ENCODE measurements at places on chromosomes 12 and 14. TPM values are rescaled to one million over a fixed set of nuclear protein-coding genes. Genes with fewer than 3 reads are reported as not detected.

DNA sequence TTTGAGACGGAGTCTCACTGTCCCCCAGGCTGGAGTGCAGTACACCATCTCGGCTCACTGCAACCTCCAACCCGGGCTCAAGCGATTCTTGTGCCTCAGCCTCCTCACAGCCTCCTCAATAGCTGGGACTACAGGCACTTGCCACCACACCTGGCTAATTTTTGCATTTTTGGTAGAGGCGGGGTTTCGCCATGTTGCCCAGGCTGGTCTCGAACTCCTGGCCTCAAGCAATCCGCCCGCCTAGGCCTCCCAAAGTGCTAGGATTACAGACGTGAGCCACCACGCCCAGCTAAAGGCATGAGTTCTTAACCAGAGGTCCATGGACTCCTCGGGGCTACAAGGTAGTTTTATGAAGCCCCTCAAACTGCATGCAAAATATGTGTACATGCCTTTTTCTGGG, 2.1 kb downstream of the SARNP start:
- peaks cover 12% of the 10 kb centered on the region for H3K36me3 ChIP-seq
- peaks cover 3% of the 10 kb centered on the region for H3K4me1 ChIP-seq

JPH4 gene
- total RNA-seq: not detected

GRCh38 chr14:87813686-87814085, 179.3 kb downstream of the GALC start:
- H3K4me1 ChIP-seq: no peaks in the 10 kb centered on the region
- DNase-seq: no peak
- H3K27ac ChIP-seq: no peak overlapping the region
- no peak overlapping the region for H3K4me3 ChIP-seq
- no peaks in the 10 kb centered on the region for H3K36me3 ChIP-seq
- no peaks in the 10 kb centered on the region for H3K27me3 ChIP-seq

DNA sequence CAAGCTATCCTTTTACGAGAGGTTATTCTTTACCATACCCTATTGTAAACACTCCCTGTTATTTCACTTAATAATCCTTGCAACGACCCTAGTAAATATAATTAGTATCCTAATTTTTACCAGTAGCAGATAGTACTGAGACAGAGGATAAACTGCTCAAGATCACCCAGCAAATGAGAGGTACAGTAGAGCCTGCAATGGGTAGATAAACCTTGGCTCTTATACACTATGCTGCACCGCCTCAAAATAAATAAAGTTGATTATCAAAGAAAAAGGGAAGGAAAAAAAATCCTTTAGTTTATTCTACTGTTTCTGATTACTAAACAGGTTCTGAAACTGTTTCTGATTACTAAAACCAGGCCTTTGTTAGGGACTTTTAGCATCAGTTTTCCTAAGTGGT, 22.5 kb downstream of the YBX3 start:
- H3K27me3 ChIP-seq: no peaks in the 10 kb centered on the region
- H3K4me3 ChIP-seq: no peak overlapping the region
- peaks cover 2% of the 10 kb centered on the region for H3K4me1 ChIP-seq

DNA sequence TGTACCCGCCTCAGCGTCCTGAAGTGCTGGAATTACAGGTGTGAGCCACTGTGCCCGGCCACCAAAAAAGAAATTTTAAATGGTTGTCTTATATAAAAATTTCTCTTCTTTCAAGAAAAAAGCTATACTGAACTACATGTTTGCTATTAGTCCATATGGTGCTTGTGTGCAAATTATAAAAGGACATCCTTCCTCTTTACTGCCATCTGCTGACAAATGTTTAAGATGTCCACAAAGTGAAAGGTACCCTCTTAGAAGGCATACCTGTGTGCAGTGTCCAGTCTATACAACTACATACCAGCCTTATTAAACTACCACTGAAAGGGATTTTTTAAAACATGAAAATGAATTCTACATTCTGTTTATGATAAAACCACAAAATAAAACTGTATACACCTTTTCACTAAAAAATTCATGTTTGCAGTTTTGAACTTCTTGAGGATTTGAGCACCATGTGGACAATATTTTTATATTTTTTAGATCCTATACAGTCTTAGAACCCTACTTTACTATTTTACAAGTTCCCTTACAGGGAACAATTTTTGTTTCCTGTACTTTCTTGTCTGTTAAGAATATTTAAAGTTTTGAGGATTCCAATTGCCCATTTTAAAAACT, 32.8 kb upstream of the TOMM20L start:
- peak; percentile 32 for DNase-seq
- H3K27me3 ChIP-seq: no peaks in the 10 kb centered on the region
- H3K4me3 ChIP-seq: no peak overlapping the region
- H3K27ac ChIP-seq: no peak overlapping the region
- H3K4me1 ChIP-seq: no peaks in the 10 kb centered on the region
- H3K36me3 ChIP-seq: peaks cover 8% of the 10 kb centered on the region

- no peaks in the 10 kb centered on the region for H3K4me1 ChIP-seq
- no peak overlapping the region for H3K27ac ChIP-seq
- no peaks in the 10 kb centered on the region for H3K36me3 ChIP-seq
- H3K4me3 ChIP-seq: no peak overlapping the region
- H3K27me3 ChIP-seq: no peaks in the 10 kb centered on the region
Measured at GRCh38 chr12:113698510-113698858, 226.8 kb upstream of the LHX5 start.

LETMD1 gene
- 61.4 TPM for total RNA-seq

DNA sequence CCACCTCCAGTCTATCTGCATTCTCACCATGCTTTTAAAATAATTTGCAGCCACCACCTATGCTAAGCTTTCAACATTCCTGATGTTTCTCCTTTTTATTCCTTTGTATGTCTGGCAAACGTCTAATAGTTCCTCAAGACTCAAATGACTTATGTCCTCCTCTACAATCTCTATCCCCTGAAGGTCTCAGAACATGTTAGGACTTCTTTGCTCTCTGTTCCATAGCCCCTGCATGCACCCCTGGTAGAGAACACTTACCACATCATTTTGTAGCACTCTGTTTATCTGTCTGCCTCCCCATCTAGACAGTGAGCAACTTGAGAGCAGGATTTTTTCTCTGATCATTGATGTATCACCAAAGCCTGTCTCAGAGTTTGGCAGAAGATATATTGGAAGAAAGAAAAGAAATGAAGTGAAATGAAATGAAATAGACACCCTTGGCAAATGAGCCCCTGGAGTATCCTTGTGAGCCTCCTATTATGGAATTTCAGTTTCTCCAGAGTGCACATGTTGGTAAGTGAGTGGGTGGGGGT, 1231.2 kb upstream of the FLRT2 start:
- H3K27ac ChIP-seq: no peak overlapping the region
- no peak overlapping the region for H3K4me3 ChIP-seq
- H3K36me3 ChIP-seq: no peaks in the 10 kb centered on the region
- no peak for DNase-seq

GRCh38 chr14:60723116-60723906, 840 bp downstream of the SIX4 start:
- peak overlapping the region; percentile 68 for H3K4me3 ChIP-seq
- DNase-seq: peak; percentile 69
- no peaks in the 10 kb centered on the region for H3K27me3 ChIP-seq

DNA sequence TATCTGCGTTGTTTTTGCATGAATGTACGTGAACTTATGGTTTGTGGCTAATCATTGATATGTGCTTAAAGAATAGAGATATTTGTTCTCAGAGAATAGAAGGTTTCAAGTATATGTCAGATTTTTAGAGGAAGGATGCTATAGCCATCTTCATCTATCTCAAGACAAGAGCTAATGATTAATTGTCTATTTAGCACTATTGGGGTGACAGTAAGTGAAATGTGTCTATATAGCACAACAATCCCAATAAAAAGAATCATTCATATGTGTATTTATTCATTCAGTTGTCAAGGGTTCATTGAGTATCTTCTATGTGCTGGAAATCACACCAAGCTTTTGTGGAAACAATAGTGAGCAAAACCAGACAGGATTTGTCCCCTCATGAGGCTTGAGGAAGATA, 299.5 kb upstream of the NPAS3 start:
- H3K27ac ChIP-seq: no peak overlapping the region
- H3K4me1 ChIP-seq: peaks cover 2% of the 10 kb centered on the region
- H3K4me3 ChIP-seq: no peak overlapping the region
- no peak for DNase-seq
- no peaks in the 10 kb centered on the region for H3K36me3 ChIP-seq

Data from fibroblast of lung (primary cell).